CD8-positive, alpha-beta memory T cell (primary cell): ENCODE measurements at places on chromosomes 1 and 21.

DNA sequence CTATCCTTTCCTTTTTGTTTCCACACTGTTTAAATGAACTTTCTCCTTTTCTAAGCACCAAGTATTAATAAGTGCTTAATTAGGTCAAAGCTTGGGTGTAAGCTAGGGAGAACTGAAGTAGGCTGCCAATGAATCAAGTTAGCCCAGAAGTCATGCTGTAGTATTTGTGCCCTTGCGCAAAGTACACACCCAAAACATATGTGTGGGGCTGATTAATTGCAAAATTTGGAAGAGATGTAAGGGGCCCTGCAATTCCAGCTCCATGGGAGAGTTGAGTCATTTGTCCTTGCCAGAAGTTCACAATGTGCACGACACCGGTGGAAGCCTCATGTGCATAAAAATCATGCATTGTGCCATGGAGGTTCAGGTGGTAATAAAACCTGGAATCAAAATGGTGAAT is 18.6 kb upstream of the NTNG1 start:
- H3K4me1 ChIP-seq = no peaks in the 10 kb centered on the region
- H3K27ac ChIP-seq = no peak overlapping the region
- H3K36me3 ChIP-seq = no peaks in the 10 kb centered on the region

DNA sequence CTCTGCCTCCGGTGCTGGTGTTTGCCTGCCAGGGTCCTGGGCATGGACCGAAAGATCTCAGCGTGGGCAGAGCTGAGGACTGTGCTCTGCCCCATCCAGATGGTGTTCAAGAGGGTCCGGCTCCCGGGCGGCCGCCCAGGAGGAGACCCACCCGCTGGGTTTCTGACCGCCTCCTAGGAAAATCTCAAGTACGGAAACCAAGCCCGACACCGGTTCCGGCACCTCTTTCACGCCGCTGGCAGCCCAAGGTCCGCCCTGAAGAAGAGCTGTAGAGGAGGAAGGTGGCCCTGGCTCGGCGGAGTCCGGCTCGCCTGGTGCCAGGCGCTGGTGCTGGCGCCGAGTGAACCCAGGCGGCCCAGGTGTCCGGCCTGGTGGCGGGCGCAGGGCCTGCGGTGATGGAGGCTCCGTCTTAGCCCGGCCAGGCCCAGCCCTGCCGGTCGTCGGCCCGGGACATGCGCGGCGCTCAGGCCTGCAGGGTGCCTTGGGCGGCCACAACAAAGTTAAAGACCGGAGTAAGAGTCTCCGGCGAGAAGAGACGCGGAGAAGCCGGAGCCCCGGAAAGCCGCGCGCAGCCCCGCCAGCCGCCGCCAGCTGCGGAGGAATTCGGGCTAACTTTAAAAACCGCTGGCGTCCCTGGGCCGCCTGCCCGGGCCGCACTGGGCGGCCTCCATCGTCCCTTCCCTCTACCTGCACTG is 1.5 kb downstream of the GRIK3 start:
- H3K36me3 ChIP-seq = no peaks in the 10 kb centered on the region
- H3K27ac ChIP-seq = no peak overlapping the region
- H3K27me3 ChIP-seq = peaks cover 12% of the 10 kb centered on the region
- DNase-seq = no peak

- peaks cover 23% of the 10 kb centered on the region for H3K4me1 ChIP-seq
- no peaks in the 10 kb centered on the region for H3K27me3 ChIP-seq
- H3K4me3 ChIP-seq = peak overlapping the region; percentile 93
- no peak for DNase-seq
Measured at GRCh38 chr21:42878678-42878992, 704 bp downstream of the WDR4 start.

DNA sequence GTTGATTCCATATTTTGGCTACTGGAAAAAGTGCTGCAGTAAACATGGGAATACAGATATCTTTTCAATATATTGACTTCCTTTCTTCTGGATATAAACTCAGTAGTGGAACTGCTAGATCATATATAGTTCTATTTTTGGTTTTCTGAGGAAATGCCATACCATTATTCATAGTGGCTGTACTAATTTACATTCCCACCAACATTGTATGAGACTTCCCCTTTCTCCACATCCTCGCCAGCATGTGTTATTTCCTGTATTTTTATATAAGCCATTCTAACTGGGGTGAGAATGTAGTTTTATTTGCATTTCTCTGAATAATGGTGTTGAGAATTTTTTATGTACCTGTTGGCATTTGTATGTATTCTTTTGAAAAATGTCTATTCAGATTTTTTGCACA is 385.2 kb downstream of the NUF2 start:
- H3K27me3 ChIP-seq = no peaks in the 10 kb centered on the region
- DNase-seq = no peak
- no peaks in the 10 kb centered on the region for H3K4me1 ChIP-seq
- no peak overlapping the region for H3K4me3 ChIP-seq
- no peak overlapping the region for H3K27ac ChIP-seq

GRCh38 chr1:29709704-29710280 is 473.5 kb downstream of the PTPRU start:
- no peaks in the 10 kb centered on the region for H3K4me1 ChIP-seq
- H3K27me3 ChIP-seq = peaks cover 13% of the 10 kb centered on the region
- H3K27ac ChIP-seq = no peak overlapping the region
- H3K36me3 ChIP-seq = no peaks in the 10 kb centered on the region
- no peak for DNase-seq

GRCh38 chr1:99891997-99892396 is 41.8 kb downstream of the AGL start:
- no peak overlapping the region for H3K27ac ChIP-seq
- no peaks in the 10 kb centered on the region for H3K4me1 ChIP-seq
- H3K4me3 ChIP-seq = no peak overlapping the region
- DNase-seq = no peak
- H3K27me3 ChIP-seq = no peaks in the 10 kb centered on the region
- H3K36me3 ChIP-seq = peaks cover 7% of the 10 kb centered on the region

- H3K4me3 ChIP-seq = no peak overlapping the region
- no peaks in the 10 kb centered on the region for H3K36me3 ChIP-seq
- no peak for DNase-seq
- H3K27me3 ChIP-seq = no peaks in the 10 kb centered on the region
- H3K27ac ChIP-seq = no peak overlapping the region
- no peaks in the 10 kb centered on the region for H3K4me1 ChIP-seq
Measured at GRCh38 chr1:56921479-56921878, 44.3 kb downstream of the C8B start.

DNA sequence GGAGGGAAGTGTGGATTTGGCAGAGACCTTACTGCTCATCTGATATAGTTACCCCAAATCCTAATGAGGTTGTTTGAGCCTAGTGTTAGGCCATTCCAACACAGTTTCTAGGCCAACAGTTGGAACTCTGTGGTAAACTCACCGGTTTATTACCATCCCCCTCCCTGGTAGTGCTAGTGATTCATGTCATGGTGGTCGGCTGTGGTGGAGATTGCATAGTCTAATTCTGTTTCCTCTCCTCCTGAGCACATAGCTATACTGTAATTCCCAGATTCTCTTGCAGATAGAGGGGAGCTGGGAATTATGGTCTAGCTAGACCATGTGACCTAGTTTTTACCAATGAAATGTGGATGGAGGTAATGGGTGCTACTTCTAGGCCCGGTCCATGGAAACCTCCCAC is 123.7 kb upstream of the KIF26B start:
- DNase-seq = no peak
- H3K4me3 ChIP-seq = no peak overlapping the region

GRCh38 chr21:31283025-31283424 is 61.0 kb downstream of the TIAM1 start:
- H3K27ac ChIP-seq = no peak overlapping the region
- peaks cover 19% of the 10 kb centered on the region for H3K4me1 ChIP-seq
- DNase-seq = no peak
- H3K4me3 ChIP-seq = no peak overlapping the region
- H3K36me3 ChIP-seq = no peaks in the 10 kb centered on the region

GRCh38 chr1:152224093-152224492 is at the start of gene HRNR:
Gene HRNR, minus strand, starts transcription at chr1:152224193. Its CDS starts 940 bp downstream, at chr1:152223253.
- H3K27ac ChIP-seq = no peak within 1 kb of the TSS
- no peak within 1 kb of the TSS for H3K4me3 ChIP-seq
- H3K36me3 ChIP-seq = no peaks in the 10 kb centered on the region
- H3K27me3 ChIP-seq = no peaks in the 10 kb centered on the region
- DNase-seq = no peak

DNA sequence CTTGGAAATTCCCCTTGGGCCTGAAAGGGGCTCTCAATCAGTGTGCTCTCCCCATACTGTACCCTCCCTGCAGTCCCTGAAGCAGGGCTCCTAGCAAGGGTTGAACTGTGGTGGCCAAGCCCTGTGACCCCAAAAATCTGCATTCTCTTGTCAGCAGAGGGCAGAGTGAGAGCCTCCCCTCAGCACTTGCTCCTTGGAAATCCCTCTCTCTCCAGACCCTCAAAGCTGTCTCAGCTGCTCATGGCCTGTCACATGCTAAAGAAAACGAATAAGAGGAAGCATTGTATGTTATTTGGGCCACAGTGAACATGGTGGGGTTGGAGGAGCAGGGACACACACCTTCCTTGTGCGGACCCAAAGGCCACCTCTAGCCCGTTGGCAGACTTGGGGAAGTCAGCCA is 47.2 kb upstream of the SYNC start:
- no peaks in the 10 kb centered on the region for H3K27me3 ChIP-seq
- no peak overlapping the region for H3K27ac ChIP-seq
- DNase-seq = no peak
- H3K36me3 ChIP-seq = no peaks in the 10 kb centered on the region
- no peak overlapping the region for H3K4me3 ChIP-seq
- H3K4me1 ChIP-seq = peaks cover 6% of the 10 kb centered on the region

DNA sequence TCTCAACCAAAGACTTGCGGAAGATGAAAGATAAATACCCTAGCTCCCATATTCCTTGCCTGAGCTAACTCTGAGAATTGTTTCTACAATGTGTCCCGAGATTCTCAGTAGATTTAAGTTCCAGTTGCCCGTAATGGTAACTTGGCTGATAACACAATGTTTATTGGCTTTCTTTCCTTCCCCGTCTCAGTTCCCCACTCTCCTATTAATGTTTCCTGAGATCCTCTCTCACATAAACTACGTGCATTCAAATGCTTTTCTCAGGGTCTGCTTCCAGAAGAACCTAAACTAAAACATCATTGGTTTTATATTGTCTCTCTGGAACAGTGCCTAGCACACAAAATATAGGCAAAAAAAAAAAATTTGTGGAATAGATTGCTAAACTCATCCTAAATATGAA is 794.2 kb upstream of the ADGRL2 start:
- no peaks in the 10 kb centered on the region for H3K36me3 ChIP-seq
- H3K27me3 ChIP-seq = no peaks in the 10 kb centered on the region

DNA sequence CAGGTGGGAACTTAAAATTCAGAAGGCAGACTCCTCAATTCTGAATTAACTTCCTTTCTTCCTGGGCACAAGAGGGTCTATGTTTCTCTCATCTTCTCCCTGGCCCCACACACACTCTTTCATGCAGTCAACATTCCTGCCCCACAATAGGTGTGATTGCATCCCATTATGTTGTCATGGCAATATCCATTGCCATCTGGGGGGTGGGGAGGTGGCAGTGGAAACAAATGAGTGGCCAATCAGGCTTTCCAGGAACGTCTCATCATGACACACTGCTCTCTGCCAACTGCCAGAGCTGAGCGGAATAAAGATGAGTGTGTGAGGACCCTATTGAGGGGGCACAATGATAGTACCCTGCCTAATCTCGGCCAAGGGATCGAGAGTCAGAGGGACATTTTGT is 80.4 kb downstream of the KCND3 start:
- H3K27ac ChIP-seq = no peak overlapping the region
- H3K36me3 ChIP-seq = no peaks in the 10 kb centered on the region
- no peak overlapping the region for H3K4me3 ChIP-seq
- no peaks in the 10 kb centered on the region for H3K4me1 ChIP-seq

DNA sequence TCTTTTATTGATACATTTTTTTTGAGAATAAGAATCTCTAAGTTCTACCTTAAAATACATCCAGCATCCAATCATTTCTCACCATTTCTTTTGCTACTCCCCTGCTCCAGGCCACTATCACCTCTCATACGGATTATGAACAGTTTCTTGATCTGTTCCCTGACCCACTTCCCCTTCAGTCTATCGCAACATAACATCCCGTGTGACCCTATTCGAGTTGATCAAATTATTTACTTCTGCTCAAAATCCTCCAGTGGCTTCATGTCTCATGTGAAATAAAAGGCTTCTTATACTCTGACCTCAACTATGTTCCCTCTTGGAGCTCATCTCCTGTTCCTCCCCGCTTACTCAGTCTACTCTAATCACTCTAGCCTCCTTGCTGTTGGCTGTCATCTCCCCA is 5.2 kb downstream of the ALG14 start:
- no peak for DNase-seq
- no peak overlapping the region for H3K4me3 ChIP-seq
- H3K27ac ChIP-seq = no peak overlapping the region
- no peaks in the 10 kb centered on the region for H3K27me3 ChIP-seq
- H3K4me1 ChIP-seq = peaks cover 10% of the 10 kb centered on the region
- no peaks in the 10 kb centered on the region for H3K36me3 ChIP-seq

GRCh38 chr1:94296018-94296417 is 58.6 kb upstream of the ARHGAP29 start:
- no peaks in the 10 kb centered on the region for H3K27me3 ChIP-seq
- no peak overlapping the region for H3K27ac ChIP-seq
- no peak overlapping the region for H3K4me3 ChIP-seq
- DNase-seq = no peak
- H3K4me1 ChIP-seq = no peaks in the 10 kb centered on the region

DNA sequence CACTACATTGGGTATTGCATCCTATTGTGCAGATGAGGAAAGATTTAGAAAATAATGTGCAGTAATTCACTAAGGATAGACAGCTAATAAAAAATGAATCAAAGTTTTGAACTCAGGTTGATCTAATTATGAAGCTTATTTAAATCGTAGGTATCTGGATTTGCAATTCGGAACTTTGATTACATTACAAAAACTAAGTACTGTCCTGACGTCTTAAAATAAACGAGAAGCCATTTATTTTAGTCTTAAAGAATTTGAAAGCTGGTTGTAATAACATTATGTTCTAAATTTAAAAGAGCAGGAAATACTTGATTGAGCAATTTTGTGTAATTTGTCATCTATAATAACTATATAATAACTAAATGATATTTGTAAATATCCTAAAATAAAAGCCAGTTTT is 235.9 kb downstream of the TPR start:
- DNase-seq = no peak
- no peak overlapping the region for H3K27ac ChIP-seq
- no peaks in the 10 kb centered on the region for H3K4me1 ChIP-seq
- no peak overlapping the region for H3K4me3 ChIP-seq
- no peaks in the 10 kb centered on the region for H3K27me3 ChIP-seq

DNA sequence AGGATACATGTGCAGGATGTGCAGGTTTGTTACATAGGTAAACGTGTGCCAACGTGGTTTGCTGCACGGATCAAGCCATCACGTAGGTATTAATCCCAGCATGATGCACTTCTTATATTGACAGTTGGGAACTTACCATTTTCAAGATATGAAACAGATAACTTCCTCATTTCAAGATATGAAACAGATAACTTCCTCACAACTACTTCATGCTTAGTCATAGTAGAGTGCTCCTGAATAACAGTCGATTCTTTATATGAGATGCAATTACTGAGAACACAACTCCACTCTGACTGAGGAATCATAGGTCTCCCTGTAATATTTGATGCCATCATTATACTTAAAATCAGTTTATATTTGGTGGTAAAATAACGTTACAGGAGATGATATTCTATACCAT is 1124.3 kb downstream of the AMY1C start:
- no peaks in the 10 kb centered on the region for H3K27me3 ChIP-seq
- DNase-seq = no peak
- no peaks in the 10 kb centered on the region for H3K36me3 ChIP-seq
- no peak overlapping the region for H3K4me3 ChIP-seq
- no peak overlapping the region for H3K27ac ChIP-seq
- no peaks in the 10 kb centered on the region for H3K4me1 ChIP-seq

GRCh38 chr1:25082216-25082899 is 149.9 kb downstream of the SYF2 start:
- H3K4me1 ChIP-seq = no peaks in the 10 kb centered on the region
- no peaks in the 10 kb centered on the region for H3K27me3 ChIP-seq
- no peak for DNase-seq
- H3K4me3 ChIP-seq = no peak overlapping the region
